H7 (cell line): ENCODE measurements at places on chromosomes 7 and 10. TPM values are rescaled to one million over a fixed set of nuclear protein-coding genes. Genes with fewer than 3 reads are reported as not detected.

DNA sequence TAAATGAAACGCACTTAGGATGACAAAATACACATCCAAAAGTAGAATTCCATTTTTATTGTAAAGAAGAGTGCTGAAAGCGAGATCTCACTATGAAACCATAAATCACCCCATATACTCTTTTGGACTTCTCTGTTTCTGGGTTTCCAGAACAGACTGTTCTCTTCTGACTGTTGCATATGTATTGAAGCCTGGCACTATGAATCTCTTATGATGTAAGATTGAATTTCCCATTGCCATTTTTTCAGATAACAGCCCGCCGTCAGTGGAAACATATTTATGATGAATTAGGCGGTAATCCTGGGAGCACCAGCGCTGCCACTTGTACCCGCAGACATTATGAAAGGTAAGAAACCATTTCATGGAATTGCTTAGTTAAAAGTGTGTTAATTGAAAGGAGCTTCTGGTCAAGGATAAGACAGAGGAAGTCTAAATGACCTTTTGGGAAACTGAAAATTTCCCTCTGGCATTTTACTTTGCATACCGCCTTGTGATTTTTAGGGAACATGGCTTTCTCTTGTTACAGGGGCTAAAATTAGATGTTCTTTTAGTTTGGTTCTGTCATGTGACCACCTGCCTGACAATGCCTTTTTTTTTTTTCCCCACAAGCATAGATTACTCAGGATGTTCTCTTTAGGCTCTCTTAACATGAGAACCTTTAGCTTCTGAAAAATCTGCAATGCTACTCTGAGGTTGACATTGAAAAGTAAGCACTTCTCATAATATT is 168.1 kb downstream of the ARID5B start:
- no peak for DNase-seq

GRCh38 chr10:114470956-114471905 is 66.9 kb upstream of the AFAP1L2 start:
- DNase-seq, result peak; percentile 74

DNA sequence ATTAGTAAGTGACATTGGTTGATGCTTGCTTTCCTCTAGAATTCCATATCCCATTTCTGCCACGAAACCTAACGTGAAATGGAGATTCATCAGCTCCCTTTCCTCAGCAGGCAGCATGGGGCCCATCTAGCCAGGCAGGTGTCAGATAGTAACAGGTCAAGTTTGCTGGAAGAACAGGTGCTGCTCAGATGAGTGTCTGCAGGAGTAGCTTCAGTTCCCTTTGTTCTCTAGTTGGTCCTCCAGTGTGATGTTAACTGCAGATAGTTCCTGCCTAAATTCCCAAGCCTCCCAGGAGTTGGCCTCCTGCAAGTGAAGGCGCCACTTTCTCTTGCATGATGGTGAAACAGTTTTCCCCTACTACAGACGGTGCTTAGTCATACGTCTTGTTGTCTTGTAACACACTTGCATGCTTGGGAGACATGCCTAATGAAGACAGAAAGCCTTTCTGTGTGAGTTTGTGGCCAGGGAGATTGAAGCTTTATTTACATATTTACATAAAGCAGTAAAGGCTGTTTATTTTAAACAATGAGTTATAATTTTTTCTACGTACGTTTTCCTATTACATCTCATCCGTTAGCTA is 175.4 kb downstream of the CHN2 start:
- DNase-seq, result no peak

- no peak for DNase-seq
Measured at GRCh38 chr7:129045682-129046081, 9.2 kb downstream of the TNPO3 start.

- DNase-seq, result no peak
Measured at GRCh38 chr7:141317033-141317585, 234.1 kb upstream of the AGK start.

GRCh38 chr7:6614953-6615722 is at the start of gene ZNF853:
Gene ZNF853 (plus strand): TSS chr7:6615610. CDS start chr7:6616175, 565 bp downstream.
- DNase-seq, result peak; percentile 94

GRCh38 chr7:100428199-100428966 is at the start of gene ZCWPW1:
Gene ZCWPW1 (minus strand): TSS chr7:100428703. CDS start chr7:100420649, 8,054 bp downstream.
- peak; percentile 94 for DNase-seq

The FBXO24 gene
- total RNA-seq, result 0.94 and 1.7 TPM in 2 replicates

The NUTM2E gene
- 0.10 and 0.15 TPM in 2 replicates for total RNA-seq

The DGKI gene
- total RNA-seq, result 0.04 and 0.14 TPM in 2 replicates

The NPFFR1 gene
- not detected in 2 replicates for total RNA-seq
